ENCODE measurements at places on chromosomes 4 and X.

DNA sequence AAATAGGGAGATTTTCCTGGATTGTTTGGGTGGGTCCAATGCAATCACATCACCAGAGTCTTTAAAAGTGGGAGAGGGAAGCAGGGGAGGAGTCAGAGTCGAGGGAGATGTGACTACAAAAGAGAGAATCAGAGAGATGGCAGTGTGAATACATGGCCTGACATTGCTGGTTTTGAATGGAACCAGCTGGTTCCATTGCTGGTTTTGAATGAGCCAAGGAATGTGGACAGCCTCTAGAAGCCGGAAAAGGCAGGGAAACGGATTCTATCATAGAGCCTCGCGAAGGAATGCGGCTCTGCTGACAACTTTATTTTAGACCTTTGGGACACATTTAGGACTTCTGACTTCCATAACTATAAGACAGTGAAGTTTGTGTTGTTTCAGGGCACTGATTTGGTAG is 627.0 kb upstream of the HTR2C start:
- DNase-seq: no peak

GRCh38 chr4:188783175-188783574 is 643.9 kb downstream of the TRIML1 start:
- DNase-seq: no peak

DNA sequence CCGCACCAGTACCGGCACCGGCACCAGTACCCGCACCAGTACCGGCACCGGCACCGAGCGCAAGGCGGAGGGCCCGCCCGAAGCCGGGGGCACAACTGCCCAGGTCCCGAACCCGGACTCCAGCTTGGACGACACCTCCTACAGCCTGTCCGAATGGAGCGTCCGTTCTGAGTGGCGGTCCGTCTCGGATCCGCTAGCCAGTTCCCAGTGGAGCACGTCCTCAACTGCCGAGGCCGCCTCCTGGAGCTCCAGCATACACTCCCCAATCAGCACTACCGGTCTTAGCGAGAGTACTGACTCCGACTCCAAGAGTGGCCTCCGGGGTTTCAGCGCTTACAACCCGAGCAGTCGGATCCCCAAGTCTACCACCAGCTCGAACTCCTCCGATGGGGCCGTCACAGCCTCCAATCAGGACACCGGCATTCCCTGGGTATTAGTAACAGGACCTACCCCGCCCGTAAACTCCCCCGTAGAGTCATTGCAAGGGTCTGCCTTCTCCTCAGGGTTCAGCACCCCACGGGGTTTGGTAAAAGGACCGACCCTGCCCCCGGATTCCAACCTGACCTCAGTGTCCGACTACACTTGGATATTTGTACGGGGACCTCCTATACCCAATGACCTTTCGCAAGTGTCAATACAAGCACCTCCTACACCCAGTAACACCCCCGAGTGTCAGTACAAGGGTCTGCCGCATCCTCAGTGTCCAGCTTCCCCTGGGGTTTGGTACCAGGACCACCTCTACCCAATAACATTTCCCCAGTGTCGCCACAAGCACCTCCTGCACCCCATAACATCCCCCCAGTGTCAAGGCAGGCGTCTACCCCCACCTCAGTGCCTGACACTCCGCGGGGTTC is 721 bp upstream of the MAOA start:
- no peak for DNase-seq

- DNase-seq: no peak
Measured at GRCh38 chr4:113978561-113979147, 793 bp downstream of the ARSJ start.

DNA sequence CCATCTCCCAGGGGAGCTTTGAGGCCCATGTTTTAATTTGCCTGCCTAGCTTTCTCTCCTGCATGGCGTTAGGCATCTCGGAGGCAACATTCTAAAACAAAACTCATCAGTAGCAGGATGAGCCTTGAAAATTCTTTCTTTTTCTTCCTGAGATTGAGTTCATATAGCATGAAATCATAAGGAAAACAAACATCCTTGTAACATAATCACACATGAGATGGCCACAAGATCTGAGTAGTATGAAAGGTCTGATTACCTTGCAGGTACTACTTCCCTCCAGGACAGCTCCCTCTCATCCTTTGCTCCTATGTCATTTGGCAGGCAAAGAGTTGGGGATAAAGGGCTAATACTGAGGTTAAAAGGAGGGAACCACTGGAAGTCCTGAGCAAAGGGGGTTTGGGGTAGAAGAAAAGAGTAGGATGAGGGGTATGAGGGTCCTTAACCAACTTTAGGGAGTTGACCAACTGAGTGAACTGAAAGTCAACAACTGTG is 37.5 kb upstream of the CXCL8 start:
- no peak for DNase-seq

- DNase-seq: no peak
Measured at GRCh38 chr4:150821641-150822040, 193.4 kb downstream of the LRBA start.

GRCh38 chr4:73704314-73705055 is 35.9 kb upstream of the CXCL8 start:
- no peak for DNase-seq

DNA sequence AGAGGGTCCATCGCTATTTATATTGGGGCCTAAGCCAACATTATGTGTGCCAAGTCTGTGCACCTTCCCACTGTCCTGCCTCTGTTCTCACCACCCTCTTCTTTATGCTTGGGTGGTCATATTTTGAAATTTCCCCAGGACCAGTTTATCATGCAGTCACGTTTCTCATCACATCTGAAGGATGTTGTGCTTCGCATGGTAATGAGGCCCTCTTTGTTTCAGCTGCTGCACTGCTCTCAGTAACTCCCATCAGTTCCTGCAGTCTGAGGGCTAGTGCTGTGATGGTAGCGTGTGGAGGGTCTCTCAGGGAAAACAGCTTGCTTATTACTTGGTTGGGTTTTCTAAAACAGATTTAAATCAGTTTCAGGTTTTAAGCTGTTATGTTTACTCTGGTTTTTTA is 288.0 kb downstream of the AFF2 start:
- no peak for DNase-seq

GRCh38 chr4:137532869-137533236 is 559 bp upstream of the PCDH18 start:
- no peak for DNase-seq
